NCI-H2171 (cell line): ENCODE measurements at places on chromosomes 2 and 18.

DNA sequence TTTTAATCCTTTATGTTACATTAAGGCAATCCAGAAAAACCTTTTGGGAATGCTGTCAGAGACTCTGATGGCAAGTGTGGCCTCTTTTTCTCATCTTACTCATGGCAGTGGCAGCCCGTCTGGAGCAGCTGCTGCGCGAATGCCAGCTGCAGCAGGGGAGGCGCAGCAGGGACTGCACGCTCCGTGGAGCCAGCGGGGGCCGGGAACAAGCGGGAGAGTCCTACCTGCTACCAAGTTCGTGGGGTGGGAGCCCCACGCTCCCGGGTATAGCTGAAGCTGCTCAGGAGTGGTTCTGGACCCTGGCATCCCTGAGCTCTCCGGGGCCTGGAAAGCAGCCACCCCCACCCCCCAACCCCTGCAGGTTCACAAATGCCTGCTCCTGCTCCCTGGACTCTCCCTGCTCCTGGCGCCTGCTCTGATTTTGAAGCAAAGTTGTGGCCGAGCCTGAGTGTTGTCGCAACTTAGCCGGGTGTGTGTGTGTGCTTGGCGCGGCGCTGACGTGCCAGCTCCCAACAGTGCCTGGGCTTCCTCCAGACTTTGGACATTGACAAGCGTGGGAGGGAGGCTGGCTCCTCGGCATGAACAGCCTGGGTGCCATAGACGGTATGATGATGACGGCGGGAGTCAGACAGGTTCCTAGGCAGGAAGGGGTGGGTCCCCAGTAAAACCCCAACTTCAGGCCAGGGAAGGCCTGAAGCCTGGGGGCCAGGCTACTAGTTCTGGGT is 21.7 kb downstream of the TMX3 start:
- no peak for DNase-seq

- DNase-seq = no peak
Measured at GRCh38 chr18:12701161-12701560, 1.4 kb downstream of the CEP76 start.

- no peak for DNase-seq
Measured at GRCh38 chr2:64101141-64101591, 43.1 kb downstream of the PELI1 start.

DNA sequence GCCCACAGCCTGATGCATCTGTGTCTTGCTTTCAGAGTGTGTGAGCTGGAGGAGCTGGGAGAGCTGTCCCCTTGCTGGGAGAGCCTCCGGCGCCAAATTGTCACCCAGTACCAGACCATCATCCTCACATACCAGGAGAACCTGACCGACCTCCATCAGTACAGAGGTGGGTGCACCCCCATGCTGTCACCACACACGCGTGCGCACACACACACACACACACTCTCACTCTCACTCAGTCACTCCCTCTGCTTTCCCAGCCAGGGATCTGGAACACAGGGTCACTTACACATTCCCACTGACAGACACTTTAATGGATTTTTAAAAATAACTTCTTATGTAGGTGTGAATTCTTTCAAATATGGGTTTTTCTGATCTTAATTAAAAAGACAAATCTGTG is 64.5 kb downstream of the COA5 start:
- no peak for DNase-seq

GRCh38 chr2:169694894-169695260 is 608 bp downstream of the PHOSPHO2 start:
- no peak for DNase-seq

DNA sequence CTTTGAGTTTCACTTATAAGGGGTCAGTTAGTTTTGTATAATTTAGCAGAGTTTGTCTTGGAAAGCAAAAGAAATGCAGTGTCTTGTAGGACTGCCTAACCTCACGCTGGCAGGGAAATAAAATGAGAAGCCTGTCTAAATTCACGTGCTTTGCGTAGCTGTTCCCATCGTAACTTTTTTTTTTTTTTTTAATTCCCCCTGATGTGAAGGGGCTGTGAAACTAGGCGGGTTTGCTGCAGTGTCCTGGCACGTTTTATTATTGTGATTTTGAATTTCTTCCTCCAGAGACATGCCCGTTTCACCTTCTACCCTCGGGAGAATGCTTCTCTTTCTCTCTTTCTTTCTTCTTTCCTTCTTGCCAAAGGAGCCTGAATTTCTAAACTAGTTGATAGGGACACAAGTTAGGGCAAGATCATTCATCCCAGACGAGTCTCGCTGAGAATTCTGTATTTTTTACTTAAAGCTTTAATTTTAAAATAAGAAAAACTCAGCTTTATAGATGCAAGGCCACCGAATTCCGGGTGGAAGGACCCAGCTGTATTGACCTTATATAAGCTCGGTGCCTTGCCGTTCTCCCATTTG is 2.3 kb downstream of the MEIS1 start:
- DNase-seq = no peak
